C1 segment of cervical spinal cord (tissue), 14 donors: ENCODE measurements at places on chromosomes 4 and X.

DNA sequence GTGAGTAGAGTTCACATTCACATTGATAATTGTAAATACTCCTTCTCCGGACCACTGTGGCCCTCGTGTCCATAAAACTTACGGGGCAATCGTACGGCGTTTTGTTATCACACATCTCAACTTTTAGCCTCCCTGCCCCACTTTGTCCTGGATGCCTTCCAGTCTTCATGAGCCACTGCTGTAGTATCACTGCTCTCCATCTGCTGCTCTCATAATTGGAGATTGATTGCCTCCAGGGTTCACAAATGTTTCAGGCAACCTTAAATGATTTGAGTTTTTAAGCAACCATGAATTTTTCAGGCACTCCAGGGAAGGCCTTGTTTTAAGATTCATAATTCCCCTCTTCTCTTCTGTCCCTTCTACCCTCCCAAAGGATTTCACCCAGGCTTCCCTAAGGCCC is 28.4 kb downstream of the ALPK1 start:
- DNase-seq: no peak

GRCh38 chrX:47047989-47048388 is 30.3 kb upstream of the RGN start:
- DNase-seq: no peak

GRCh38 chrX:114999906-115000305 is 17.5 kb downstream of the IL13RA2 start:
- DNase-seq: no peak

DNA sequence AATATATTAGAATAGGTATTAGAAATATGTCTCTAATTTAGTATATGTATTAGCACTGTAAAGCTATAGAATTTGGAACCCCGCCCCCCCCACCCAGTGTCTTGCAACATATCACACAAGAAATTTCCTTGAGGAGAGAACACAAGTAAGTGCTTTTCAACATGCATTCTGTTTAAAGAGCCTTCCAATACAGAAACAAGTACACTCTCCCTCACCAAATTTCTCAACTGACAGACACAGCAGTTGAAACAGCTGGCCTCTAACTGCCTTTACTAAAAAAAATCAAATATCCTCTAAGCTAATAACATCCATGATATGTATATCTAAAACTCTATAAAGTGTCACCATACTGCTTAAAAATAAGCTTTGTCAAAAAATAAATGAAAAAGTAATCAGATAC is 12.4 kb downstream of the CAMK2D start:
- DNase-seq: no peak

GRCh38 chr4:152220201-152220666 is 315.7 kb downstream of the FBXW7 start:
- DNase-seq: no peak

DNA sequence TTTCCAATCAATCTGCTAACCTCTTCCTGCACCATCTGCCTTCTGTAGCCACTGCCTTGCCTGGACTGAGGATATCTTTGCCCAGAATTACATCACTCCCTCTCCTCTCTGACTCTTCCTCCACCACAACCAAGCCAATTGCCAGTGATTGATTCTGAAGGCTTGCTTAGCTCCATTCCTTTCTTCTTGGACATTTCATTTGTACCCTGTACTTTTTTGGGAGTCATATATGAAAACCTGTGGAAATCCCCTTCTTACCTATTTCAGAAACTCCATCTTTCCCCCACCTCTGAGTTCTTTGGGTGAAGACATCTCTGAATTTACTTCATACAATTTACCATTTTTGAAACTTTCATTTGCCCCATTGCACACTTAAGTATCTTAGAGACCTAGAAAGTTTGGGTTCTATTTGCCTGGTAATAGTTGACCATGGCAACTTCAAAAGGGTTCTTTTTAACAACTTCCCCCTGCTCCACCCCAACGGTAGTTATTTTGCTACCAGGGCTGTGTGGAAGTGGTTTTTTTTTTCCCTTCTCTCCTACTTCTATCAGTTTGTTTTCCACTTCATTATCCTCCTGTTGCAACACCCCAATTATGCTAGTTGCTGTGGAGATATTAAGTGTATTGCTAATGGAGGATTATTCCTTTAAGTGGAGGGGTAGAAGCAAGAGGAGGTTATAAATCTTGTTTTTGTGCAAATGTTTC is 14.3 kb downstream of the SGMS2 start:
- no peak for DNase-seq

DNA sequence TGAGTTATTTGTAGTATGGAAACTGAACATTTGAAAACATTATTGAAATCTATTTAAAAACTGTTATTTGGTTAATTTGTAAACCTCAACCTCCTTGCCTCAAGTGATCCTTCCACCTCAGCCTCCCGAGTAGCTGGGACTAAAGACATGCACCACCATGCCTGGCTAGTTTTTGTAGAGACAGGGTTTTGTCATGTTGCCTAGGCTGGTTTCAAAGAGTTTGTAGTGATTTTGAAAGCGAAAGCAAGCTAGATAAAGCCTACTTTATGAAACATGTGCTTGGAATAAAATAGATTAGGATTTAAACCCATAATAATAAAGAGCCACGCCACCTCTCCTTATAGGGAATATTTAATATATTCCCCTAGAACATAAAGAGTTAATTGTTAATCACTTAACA is 23.5 kb downstream of the ARSJ start:
- DNase-seq: no peak

GRCh38 chr4:62513306-62513705 is 1313.2 kb downstream of the ADGRL3 start:
- DNase-seq: no peak

GRCh38 chr4:123825596-123826291 is 429.1 kb downstream of the SPRY1 start:
- no peak for DNase-seq

DNA sequence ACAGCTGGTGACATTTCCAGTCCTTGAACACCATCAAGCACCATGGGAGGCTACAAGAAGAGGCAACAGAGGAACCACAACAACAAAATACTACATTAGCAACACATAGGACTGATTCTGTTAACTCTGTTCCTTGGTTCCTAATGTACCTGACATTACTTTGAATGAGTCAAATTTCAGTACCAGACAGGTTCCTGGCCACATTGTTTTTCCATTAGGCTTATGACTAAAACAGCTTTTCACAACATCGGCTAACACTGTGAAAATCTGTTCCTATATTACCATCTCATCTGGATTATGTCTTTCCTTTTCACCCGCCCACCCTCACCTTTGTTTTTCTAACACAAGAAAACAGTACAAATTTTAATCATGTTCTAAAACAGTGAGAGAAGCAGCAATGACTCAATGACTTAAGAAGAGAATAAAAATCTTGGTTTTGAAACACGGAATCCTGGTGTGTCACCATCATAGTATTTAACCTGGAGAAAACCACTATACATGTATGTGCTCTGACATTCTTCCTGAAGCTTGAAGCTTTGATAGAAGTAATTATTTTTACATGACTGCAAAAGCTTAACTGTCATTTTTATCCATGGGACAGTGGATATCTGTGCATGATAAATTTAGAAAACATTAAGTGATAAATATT is 143.9 kb downstream of the SCFD2 start:
- DNase-seq: no peak
